ENCODE measurements at places on chromosomes 12 and 14.

- no peak for DNase-seq
These were observed 144.7 kb downstream of the SMOC1 start for GRCh38 chr14:70023871-70024270.

DNA sequence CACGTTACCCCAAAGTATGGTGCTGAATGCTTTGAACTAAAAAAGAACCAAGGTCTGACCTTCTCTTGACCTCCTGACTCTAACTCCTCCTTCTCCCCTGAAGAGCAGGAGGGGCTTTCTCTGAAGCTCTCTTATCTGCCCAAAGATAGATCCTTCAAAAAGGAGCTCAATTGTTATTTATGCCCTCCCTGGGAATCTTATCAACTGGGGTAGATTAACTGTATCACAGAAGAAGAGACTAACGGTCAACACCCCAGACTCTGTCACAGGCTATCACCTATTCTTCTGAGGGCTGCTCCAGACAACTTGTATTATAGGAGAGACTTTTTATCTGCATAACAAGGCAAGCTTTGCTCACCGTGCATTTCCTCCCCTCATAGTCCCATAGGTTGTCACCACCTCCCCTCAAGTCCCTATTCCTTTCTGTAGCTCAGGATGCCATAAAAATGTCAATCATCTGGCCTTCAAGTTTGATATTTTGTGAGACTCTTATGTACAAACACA, 86.6 kb downstream of the PAPLN start:
- no peak for DNase-seq

- DNase-seq: no peak
These were observed 131.8 kb downstream of the NEDD1 start for GRCh38 chr12:97038834-97039233.

DNA sequence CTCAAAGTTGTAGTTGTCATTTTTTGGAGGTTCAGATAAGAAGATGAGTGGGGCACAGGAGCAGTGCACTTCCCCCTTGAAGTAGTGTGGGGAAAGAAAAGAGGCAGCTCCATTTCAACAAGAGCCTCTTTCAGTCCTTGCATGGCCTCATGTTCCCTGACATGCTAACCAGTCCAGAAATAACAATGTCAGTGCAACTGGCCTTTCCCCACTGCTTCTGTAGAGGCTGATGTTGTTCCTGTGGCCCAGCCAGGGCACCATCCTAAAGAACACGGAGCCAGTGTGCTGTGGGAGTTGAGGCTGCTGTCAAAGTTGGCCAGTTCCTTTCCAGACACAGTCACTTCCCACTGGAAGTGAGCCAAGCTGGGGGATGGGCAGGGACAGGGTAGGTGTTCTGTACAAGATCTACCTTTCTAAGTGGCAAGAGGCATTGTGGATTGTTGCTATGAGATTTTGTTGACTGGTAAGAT, 77.7 kb upstream of the SLC38A2 start:
- DNase-seq: peak; percentile 48

DNA sequence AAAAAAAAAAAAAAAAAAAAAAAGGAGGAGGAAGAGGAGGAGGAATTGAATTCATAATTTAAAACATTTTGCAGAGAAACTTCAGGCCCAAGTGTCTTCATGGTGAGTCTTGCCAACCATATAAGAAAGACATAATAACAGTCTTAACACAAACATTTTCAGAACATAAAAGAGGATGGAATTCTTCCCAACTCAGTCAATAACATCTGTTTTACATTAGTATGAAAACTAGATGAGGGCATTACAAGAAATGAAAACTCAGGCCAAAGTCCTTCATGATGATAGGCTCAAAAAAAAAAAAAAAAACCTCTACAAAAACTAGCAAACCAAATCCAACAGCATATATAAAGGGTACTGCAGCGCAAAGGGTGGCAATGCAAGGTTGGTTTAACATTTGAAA, 151.6 kb downstream of the FOXA1 start:
- DNase-seq: no peak

GRCh38 chr12:15546102-15546701, 223.9 kb downstream of the PTPRO start:
- DNase-seq: peak; percentile 80

GRCh38 chr12:101044512-101045059, 165.5 kb downstream of the SLC5A8 start:
- DNase-seq: no peak

DNA sequence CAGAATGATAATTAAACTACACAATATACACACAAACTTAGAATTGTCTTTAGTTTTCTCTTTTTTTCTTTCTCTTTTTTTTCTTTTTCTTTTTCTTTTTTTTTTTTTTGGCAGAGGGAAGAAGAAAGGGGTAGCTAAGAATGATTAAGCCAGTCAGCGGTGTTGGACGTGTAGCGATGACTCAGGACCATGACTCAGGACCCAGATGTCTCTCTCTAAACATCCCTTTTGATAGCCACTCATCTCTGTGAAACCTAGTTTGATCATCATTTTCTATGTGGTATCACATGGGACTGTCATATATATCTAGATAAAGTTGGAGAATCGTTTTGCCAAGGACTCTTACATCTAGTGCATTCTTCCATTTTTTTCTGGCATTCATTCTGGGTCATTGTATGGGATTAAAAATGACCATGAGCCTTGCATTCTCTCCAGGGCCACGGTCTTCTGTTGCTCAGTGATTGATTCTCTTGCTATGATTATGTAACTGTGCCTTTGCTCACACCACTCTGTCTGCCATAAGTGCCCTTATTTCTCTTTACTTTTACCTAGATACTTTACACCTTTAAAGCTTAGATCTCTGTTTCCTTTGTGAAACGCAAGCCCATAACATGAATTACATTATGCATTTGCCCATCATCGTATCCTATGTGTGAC, 26.6 kb upstream of the NRXN3 start:
- no peak for DNase-seq

- no peak for DNase-seq
These were observed 35.2 kb upstream of the TCL1B start for GRCh38 chr14:95651028-95651427.

DNA sequence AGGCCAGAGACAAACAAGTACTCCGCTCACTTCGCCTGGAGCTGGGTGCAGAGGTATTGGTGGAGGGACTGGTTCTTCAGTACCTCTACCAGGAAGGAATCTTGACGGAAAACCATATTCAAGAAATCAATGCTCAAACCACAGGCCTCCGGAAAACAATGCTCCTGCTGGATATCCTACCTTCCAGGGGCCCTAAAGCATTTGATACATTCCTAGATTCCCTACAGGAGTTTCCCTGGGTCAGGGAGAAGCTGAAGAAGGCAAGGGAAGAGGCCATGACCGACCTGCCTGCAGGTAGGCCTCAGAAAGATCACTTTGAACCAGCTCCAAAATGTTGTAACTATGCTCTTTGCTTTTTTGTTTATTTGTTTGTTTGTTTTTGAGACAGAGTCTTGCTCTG, 1.6 kb downstream of the CRADD start:
- DNase-seq: no peak

DNA sequence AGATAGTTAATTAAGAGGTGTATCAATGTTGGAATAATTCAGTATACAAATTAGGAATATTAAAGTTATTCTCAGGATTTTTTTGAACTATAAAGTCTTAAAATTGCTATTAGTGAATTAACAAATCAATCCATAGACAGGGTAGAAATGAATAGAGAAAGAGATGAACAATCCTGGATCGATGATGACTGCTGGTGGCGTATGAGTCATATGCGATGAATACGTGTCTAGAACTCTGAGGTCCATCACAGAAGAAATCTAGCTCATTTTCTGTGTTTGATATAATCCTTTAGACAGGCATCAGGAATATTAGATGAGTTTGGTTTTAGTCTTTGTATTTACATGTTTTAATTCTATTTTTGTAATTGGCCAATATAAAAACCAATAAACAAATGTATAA, 85.4 kb upstream of the RTL1 start:
- no peak for DNase-seq

- peak; percentile 67 for DNase-seq
These were observed 18.6 kb downstream of the PSMC1 start for GRCh38 chr14:90274808-90275457.

GRCh38 chr12:33223956-33224355, 215.7 kb downstream of the SYT10 start:
- DNase-seq: no peak

GRCh38 chr14:75711796-75712211, 50.8 kb downstream of the TTLL5 start:
- DNase-seq: no peak

DNA sequence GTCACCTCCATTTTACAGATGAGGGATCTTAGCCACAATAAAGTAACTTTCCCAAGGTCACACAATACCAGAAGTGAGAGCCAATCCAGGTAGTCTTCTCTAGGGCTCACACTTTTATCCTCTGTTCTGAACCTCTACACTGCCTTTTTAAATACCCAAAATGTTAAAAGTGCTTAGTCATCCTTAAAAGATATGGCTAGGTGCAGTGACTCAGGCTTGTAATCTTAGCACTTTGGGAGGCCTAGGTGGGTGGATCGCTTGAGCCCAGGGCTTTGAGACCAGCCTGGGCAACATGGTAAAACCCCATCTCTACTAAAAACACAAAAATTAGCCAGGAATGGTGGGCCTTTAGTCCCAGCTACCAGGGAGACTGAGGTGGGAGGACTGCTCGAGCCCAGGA, 104.1 kb upstream of the PPP4R3A start:
- DNase-seq: no peak

- no peak for DNase-seq
These were observed 90.5 kb upstream of the FOXN3 start for GRCh38 chr14:89507521-89507920.

GRCh38 chr12:69514111-69514510, 43.9 kb downstream of the FRS2 start:
- DNase-seq: no peak

DNA sequence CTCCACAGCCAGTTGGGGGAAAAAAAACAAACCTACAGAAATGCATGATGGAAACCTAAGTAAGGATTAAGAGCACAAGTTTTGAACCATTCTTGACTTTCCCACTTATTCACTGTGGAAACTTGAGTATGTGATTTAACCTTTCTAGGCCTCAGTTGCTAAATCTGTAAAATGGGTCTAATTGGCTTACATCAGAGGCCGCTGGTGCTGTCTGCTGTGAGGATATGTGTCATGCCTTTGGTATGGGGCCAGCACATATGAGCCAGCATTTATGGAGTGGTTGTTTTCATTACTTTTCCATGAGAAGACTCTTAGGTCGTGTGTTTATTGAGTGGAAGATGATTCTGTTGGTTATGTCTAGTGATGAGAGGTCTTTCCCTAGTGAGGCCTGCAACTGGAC, 102.4 kb downstream of the ESR2 start:
- no peak for DNase-seq

DNA sequence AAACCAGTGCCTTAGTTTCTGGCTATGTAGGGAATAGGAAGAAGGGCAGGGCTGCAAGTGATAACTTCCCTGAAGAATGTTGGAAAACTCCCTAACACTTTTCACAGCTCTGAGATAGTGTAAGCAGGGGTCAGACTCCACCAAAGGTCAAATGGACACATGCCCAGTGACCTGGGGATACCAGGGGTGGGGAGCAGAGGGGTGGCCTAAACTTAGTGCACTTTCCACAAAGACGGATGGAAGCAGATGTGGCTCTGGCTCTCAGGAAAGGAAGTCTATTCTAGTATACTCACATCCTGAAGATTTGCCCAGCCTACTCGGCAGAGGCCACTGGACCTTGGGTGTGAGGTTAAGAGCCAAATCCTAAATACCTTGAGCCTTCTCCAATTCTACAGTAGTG, 285.8 kb downstream of the NUAK1 start:
- DNase-seq: no peak

DNA sequence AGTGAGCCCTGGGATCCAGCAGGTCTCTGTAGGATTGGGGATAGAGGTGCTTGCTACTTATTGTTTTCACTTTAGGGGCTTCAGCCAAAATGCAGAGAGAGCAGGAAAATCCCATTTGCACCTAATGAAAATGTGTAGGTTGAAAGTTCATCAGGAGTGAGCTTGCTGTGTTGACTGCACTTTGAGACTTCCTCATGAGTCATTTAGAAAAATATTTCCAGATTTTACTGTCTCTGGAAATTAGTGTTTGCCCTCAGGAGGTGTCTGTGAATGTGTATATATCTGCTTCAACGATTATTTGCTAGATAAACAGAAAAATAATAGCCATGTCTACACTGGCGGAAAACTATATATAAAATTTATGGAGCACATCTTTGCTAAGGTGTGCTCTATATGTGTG, 159.3 kb downstream of the CAND1 start:
- no peak for DNase-seq

DNA sequence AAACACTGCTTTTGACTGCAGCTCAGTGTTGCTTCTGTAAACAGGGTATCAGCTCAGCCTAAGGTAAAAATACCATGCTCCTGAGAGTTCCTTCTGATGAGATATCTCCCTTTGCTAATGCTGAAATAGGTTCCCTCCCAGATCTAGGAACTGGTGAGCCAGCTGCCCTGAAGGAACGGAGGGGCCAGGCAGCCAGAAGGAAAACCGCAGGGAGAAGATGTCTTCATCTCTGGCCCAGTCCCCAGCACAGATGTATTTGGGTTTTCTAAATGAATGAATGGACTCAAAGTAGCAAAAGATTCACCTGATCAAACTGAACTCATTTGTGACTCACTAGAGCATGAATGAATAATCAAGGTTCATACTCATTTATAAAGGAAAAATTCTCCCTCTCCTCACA, 247.8 kb downstream of the MSRB3 start:
- DNase-seq: no peak

Measured in activated CD4-positive, alpha-beta T cell treated with anti-CD3 and anti-CD28 coated beads, Interleukin-2, amount 10 ng/mL, durations not matched to agents 24 days and 14 days (primary cell).